Fibroblast of the aortic adventitia (primary cell): ENCODE measurements at places on chromosomes 4 and X.

DNA sequence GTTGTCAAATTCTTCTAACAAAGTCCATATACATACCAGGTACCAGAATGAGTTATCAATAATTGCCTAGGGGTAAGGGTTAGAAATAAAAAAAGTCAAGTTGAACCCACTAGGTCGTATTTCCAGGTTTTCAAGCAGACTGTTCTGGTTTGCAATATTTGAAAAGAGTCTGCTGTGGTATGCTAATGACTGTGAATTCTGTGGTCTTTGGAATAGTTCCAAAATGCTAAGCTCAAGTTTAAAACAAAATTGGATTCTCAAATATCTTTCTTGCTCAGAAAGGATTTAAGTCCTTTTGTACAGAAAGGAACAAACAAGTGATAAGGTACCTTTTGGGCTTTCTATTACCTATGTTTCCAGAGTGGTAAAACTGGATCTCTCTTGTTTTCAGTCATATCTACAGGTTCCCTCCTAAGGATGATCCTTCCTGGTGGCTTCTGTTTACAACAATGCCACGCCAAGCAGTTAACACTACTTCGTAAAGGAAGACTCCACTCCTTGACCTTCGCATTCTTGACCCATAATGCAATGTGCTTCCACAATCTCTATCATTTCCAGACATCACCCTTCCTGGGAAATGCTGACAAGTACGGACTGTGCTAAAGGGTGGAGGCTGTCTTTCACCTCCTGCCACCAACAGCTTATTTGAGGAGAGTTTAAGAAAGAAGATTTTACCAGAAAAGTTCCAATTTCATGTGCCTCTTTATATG, 531.7 kb upstream of the FTHL17 start:
- DNase-seq = no peak

DNA sequence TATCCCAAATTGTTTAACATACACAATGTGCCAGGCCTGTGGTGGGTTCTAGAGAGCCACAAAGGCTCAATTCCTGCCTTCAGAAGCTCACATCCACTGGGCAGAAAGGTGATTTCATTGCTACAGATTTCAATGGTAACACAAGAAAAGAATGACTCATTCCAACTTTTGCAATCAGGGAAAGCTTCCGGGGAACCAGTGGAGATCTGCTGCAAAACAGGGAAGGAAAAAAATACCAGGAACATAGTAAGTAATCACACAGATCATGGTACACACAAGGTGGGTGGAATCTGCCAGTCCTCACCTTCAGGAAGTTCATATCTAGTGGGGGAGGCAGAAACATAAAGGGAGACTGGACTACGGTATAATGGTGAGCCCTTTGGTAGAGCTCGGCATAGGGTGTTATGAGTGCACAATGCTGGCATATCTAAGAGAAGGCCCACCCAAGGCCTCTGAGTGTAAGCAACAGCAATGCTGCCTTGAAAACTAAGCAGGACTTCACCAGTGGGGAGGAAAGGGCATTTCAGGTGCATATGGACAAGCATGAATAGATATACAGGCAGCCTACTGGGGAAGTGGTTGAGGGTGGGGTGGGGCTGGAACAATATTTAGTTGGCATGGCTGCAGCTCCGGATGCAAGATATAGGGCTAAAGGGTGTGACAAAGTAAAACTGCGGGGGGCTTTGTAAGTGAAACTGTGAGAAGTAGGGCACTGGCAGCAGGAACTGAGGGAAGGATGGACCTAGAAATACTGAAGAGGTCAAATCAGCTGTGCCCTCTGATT, 24.2 kb downstream of the GPRIN3 start:
- peak; percentile 9 for DNase-seq

DNA sequence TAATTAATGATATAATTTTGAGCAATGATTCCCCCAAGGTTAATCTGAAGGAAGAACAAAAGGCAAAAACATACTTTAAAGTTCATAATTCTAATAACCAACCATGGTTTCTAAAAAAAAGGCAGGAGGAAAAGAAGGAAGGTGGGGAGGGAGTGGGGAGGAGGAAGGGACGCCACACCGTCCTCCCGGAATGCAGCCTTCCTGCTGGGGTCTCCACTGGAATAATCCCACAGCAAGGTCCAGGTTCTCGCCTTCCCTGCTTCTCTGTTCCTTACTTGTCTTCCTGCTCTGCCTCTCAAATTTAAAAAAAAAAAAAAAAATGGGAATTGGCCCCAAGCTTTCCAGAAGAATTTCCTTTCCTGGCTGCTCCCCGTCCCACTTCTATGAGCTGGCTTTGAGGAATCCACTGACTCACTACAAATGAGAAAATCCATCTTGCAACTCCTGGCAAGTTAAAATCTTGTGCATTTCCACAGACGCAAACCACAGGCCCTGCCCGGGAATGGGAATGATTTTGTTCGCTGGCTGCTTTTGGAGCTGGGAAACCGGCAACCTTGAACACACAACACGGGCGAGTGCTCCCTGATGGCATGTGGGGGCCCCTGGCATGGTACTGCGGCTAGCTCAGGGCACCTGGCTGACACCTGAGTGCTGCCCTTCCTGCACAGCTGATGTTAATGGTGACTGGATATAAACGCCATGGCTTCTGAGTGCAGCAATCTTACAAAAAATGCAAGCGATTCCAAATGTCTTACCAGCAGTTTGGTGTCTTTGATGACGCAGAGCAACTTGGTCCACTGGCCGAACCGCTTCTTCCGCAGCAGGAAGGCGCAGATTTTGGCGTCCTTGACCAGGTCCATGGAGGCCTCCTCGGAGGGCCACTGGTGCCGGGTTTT, 97.0 kb downstream of the AFAP1 start:
- DNase-seq = peak; percentile 100

GRCh38 chr4:123776267-123776666, 379.7 kb downstream of the SPRY1 start:
- no peak for DNase-seq

GRCh38 chrX:79270401-79270800, 96.7 kb downstream of the ITM2A start:
- DNase-seq = no peak

- DNase-seq = no peak
Measured at GRCh38 chr4:187500796-187501195, 494.8 kb upstream of the ZFP42 start.

- no peak for DNase-seq
Measured at GRCh38 chrX:44596277-44596676, 53.6 kb upstream of the FUNDC1 start.

DNA sequence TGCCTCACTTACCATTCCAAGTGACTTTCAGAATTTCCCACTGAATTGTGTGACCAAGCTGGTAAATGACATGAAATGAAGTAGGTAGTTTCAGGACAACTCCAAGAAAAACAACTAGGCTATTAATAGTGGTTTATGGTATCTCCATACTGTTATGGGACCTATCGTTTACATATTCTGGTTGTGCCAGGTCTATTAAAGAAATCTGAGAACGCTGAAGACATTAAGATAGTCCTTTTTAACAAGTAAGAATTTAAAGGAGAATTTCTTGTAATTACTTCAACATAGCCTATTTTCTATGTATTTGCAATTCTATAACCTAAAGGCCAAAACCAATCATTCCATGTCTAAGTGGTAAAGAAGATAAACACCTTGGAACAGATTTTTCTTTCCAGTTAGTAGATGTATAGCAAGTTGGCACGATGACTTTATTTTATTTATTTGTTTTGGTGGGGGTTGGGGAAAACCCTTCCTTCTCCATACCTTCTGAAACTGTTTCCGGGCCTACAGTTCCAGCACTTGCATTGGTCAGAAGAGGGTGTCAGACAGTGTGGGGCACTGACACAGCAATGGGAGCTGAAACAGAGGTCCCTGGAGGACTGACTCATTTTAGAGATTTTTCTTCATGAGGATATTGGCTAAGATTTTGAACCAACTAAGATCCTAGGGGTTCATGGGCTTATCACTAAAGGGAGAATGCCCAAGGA, 7.6 kb upstream of the DCLK2 start:
- DNase-seq = peak; percentile 53

DNA sequence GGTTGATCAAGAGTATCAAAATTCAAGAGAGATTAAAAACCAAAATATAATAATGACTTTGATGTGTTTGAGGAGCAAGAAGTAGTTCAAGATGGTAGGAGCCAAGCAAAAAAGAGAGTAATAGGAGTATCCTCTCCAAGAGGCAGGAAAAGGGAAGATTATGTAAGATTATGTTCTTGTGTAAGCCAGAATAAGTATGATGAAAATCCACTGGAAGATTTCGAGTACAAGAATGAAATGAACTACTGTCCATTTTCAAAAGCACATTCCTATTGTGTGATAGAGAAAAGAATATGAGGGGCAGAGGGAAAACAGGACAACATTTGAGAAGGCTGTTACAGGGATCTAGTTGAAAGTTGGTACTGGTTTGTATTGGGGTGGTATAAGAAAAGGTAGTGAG, 659.6 kb upstream of the INTU start:
- DNase-seq = peak; percentile 21

DNA sequence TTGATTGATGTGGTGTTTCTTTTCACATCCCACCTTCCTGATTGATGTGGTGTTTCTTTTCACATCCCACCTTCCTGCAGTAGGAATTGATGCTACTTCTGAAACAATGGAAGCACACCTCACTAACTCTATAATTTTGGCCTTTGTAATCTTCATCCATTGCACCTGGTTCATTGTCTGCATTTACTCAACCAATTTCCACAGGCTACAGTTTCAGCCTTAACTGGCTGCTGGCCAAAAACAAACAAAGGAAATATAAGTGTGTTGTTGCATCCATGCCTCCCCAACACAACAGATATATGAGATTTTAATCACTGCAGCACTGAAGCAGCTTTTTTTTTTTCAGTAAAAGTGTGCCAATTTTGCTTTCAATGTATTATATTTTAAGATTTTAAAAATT, 867.6 kb upstream of the PCDH7 start:
- no peak for DNase-seq

DNA sequence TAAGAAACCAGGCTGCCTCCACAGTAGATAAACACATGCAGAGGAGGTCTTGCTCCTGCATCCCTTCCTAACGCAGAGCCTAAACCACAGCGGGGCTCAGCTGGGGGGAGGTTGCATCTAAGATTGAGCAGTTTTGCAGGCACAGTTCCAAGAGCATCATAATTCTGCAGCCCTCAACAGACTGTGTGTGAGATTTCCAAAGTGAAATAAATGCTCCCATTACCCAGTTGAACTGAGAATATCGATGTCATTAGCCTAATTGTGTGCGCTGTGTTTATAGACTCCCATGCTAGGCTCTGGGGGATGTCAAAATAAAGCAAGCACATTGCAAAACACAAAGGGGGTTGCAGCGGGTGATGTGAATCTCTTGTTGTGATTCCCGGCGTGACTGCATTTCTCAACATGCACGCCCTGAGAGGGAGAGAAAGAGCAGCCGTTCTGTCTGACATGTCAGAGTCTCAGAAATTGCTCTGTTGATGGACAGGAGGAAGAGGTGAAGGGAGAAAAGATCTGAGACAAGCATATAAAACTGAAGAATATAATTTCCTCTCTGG, 150.0 kb upstream of the PSAPL1 start:
- DNase-seq = no peak

DNA sequence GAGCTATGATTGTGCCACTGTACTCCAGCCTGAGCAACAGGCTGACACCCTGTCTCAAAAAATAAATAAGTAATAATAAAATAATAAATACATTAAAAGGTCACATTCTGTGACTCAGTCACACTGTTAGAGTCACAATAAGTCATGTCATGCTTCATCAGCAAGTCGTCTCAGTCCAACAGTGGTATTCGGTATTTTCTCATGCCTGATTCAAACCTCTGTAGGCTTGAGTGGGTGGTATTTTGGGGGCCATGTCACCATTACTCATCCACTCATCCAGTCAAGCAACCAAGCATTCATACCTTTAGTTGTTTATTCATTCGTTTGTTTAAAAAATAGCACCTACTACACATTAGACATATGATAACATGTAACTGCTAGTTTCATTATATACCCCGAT, 46.9 kb downstream of the SUPT20HL2 start:
- no peak for DNase-seq

- DNase-seq = peak; percentile 45
Measured at GRCh38 chrX:136752796-136753195, 27.9 kb downstream of the ARHGEF6 start.

GRCh38 chr4:105797225-105797624, 88.6 kb downstream of the GSTCD start:
- DNase-seq = no peak

GRCh38 chr4:6687947-6688878, 5.5 kb upstream of the S100P start:
- no peak for DNase-seq

- no peak for DNase-seq
Measured at GRCh38 chr4:1244978-1245471, 3.9 kb downstream of the CTBP1 start.

GRCh38 chrX:22985958-22986357, 13.8 kb upstream of the DDX53 start:
- no peak for DNase-seq

GRCh38 chr4:105329081-105329480, 144.8 kb downstream of the PPA2 start:
- no peak for DNase-seq

DNA sequence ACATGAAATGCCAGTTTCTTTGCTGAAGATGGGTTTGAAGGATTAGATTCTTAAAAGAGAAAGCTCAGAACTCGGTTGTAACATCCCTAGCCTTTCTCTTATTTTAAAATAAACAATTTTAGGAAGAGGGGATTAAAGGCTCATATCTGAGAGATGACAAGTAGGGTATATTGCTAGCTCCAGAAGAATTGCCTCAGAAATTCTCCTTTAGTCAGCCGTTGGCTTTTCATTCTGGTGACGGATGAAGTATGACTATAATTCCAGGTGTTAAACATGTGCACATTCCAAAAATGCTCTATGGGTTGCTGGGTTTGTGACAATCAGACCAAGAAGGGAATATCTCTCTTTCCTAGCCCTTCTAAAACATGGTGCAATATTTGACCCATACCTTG, 17.8 kb downstream of the DKK2 start:
- no peak for DNase-seq

DNA sequence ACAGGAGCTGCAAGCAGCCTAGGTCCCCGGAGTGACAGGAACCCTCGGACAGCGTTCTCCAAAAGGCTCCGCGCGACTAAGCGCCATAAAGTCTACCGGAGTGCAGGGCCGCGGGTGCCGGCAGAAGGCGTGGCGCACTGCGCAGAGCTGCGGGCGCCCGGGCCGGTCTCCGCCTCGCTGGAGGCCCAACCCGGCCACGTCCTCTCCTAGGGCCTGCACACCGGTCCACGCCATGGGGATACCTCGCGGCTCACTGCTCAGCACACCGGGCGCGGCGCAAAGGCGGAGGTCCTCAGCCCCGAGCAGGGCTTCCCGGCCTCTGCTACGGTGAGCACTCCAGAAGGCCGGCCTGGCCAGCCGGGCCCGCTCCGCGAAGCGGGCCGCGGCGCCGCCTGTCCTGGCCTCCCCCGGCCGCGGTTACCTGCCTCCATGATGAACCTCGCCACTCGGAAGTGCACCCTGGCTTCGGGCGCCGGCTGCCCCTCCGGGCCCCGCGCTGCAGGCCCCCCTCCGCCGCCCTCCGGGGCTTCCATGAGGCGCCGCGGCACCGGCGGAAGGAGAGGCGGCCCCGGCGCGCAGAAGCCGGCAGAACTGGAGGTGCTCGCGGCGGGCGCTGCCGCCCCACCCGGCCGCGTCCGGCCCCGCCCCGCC, at the start of gene CCNQ:
Gene CCNQ (minus strand): TSS at position 599 of the 651 bp plus-strand sequence. CDS start 66 bp downstream, at position 533.
- peak; percentile 16 for DNase-seq
